SHP77 (cell line): ENCODE measurements at places on chromosomes 1 and 21.

DNA sequence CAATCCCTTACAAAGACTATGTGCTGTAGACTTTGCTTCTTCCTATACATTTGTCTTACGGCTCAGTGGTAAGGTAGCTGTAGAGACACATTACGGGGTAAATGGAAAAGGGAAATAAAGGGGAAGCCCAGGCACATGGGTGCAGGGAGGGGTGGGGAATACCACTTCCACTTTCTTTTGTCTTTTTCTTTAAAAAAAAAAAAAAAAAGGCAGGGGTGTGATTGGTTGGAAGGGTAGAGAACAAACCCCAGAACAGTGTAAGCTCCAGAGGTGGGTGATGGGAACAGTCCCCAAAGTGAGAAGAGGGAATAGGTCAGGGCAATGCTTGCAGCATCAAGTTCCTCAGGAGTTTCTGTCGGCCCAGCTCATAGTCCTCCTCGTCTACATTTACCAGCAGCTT is 3.9 kb downstream of the NIT1 start:
- DNase-seq: no peak

GRCh38 chr1:89466307-89466930 is 58.2 kb upstream of the LRRC8B start:
- DNase-seq: no peak

- no peak for DNase-seq
Measured at GRCh38 chr1:168621356-168621755, 45.0 kb downstream of the XCL1 start.

GRCh38 chr1:54575161-54575560 is 27.1 kb downstream of the ACOT11 start:
- DNase-seq: no peak

DNA sequence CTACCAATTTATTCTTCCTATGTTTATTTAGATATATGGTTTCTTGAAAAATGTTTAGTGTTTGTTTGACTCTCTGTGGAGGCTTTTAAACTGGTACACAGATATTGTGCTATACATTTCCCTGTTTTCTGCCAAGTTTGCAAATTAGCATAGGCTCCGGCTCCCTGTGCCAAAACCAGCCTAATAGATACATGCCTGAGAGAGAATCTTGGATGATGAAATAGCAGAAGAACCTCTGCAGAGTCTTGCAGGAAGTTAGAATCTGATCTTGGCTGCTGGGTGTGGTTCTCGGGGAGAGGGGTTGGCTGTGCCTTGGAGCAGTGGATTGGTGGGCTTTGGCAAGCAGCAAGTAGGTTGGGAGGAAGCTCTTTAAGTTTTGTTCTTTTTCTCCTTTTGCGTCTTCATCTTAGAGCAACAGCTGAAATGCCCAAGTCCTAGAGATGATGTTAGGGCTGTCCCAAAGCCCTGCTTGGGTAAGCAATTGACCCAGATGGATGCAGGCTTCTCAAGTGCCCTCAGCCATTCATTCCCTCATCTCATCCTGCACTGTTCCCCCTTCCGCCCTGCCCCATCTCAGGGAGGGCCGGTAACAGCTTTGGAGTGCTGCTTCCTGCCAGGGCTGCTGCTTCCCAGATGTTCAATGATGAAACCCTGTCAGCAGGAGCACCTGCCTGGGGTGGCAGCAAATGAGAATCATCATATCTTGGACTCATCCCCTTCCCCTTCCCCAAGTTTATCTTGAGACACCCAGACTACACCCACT is 9.3 kb downstream of the PLA2G2A start:
- DNase-seq: no peak

GRCh38 chr1:94142583-94142982 is 21.6 kb upstream of the ABCA4 start:
- DNase-seq: no peak
